Effector memory CD4-positive, alpha-beta T cell (primary cell): ENCODE measurements at places on chromosomes 2 and 18.
A peak's percentile ranks its signal among the peaks of the same experiment; 100 is the strongest.

- no peaks in the 10 kb centered on the region for H3K27me3 ChIP-seq
- no peaks in the 10 kb centered on the region for H3K4me1 ChIP-seq
Observed at GRCh38 chr2:235514627-235515363, 21.0 kb downstream of the AGAP1 start.

DNA sequence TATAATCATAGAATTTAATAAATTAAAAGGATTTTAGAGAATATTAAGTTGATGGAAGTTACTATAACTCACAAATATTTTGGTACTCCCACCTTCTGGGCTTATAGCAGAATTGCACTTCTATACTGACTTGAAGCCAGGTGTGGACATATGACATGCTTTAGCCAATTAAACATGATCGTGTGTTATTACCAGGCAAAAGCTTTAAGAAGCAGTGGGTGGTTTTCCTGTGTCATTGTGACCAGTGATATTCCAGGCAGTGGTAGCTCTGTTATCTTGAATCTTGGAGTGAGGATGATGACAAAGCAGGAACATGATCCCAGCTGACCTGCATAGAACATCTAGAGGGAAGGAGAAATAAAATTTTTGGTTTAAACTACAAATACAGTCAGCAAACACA, 370.9 kb upstream of the ZEB2 start:
- no peak overlapping the region for H3K4me3 ChIP-seq
- DNase-seq = no peak
- H3K4me1 ChIP-seq = no peaks in the 10 kb centered on the region
- H3K27me3 ChIP-seq = no peaks in the 10 kb centered on the region

- H3K4me3 ChIP-seq = no peak overlapping the region
- no peaks in the 10 kb centered on the region for H3K36me3 ChIP-seq
- H3K4me1 ChIP-seq = no peaks in the 10 kb centered on the region
Observed at GRCh38 chr2:220279840-220280239, 652.4 kb downstream of the SLC4A3 start.

- no peak overlapping the region for H3K27ac ChIP-seq
- H3K27me3 ChIP-seq = no peaks in the 10 kb centered on the region
- no peaks in the 10 kb centered on the region for H3K4me1 ChIP-seq
- H3K4me3 ChIP-seq = no peak overlapping the region
- no peak for DNase-seq
Observed at GRCh38 chr2:44825702-44826101, 115.8 kb upstream of the SIX3 start.

DNA sequence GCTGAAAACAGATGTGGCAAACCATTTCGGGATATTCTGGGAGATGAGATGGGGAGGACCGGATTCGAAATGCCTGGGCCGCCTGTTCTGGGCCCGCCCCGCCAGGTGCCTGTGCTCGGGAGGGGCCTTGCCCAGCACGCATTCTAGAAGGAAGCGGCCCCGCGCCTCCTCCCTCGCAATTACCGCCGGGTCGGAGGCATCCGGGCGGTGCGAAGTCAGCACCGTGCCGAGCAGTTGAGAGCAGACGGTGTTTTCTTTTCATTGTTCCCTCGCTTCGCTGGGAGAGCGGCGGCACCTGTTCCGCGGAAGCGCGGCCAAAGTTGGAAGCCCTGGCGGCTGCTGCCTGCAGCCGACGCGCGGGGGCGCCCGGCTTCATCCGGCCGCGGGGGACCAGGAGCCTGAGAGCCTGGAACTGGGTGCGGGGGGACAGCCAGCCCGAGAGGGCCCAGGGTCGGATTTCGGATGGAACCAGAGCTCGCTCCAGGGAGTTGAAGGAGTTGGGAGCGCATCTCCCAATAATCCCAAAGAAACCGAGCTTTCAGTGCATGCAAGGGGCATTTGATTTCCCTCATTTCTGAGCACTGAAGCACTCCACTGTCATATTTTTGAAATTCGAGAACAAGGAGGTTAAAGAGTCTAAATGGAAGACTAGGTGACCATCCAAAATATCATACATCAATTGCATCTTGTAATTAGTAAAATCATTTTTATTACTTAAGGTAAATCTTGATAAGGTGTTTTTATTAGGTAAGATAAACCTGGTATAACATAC, 241.8 kb upstream of the RAB12 start:
- no peaks in the 10 kb centered on the region for H3K27me3 ChIP-seq
- DNase-seq = peak; percentile 2
- peak overlapping the region; percentile 35 for H3K4me3 ChIP-seq
- H3K4me1 ChIP-seq = no peaks in the 10 kb centered on the region
- H3K36me3 ChIP-seq = no peaks in the 10 kb centered on the region
- no peak overlapping the region for H3K27ac ChIP-seq

GRCh38 chr2:233084488-233084887, 24.3 kb downstream of the INPP5D start:
- H3K4me3 ChIP-seq = peak overlapping the region; percentile 4
- H3K4me1 ChIP-seq = peaks cover 63% of the 10 kb centered on the region
- H3K27ac ChIP-seq = peak overlapping the region; percentile 72
- H3K36me3 ChIP-seq = peaks cover 19% of the 10 kb centered on the region

GRCh38 chr2:230772156-230772555, 59.5 kb downstream of the CAB39 start:
- H3K27ac ChIP-seq = no peak overlapping the region
- peaks cover 9% of the 10 kb centered on the region for H3K4me1 ChIP-seq

GRCh38 chr18:58687871-58688308, 16.6 kb downstream of the MALT1 start:
- H3K4me3 ChIP-seq = no peak overlapping the region
- peaks cover 51% of the 10 kb centered on the region for H3K4me1 ChIP-seq
- H3K27me3 ChIP-seq = no peaks in the 10 kb centered on the region
- DNase-seq = peak; percentile 57

DNA sequence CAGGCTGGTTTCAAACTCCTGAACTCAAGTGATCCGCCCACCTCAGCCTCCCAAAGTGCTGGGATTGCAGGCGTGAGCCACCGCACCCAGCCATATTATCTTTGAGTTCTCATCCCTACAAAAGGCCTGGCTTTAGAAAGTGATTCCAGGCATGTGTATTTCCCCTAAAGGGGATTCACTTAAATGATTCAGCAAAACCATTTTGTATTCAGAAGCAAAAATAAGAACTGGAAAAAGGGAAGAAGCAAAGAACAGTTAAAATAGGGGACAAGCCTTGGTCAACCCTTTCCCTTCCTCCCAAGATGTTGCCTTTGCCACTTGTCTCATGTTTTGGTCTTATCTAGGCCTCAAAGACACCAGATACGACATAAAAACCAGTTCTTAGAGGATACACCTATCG, 10.5 kb downstream of the TM4SF20 start:
- H3K27ac ChIP-seq = no peak overlapping the region
- H3K4me1 ChIP-seq = no peaks in the 10 kb centered on the region
- no peaks in the 10 kb centered on the region for H3K27me3 ChIP-seq
- H3K4me3 ChIP-seq = no peak overlapping the region
- no peaks in the 10 kb centered on the region for H3K36me3 ChIP-seq
- DNase-seq = no peak

GRCh38 chr2:20647738-20648137, 3.2 kb downstream of the HS1BP3 start:
- H3K4me1 ChIP-seq = peaks cover 15% of the 10 kb centered on the region
- peaks cover 16% of the 10 kb centered on the region for H3K36me3 ChIP-seq
- no peak overlapping the region for H3K4me3 ChIP-seq
- no peaks in the 10 kb centered on the region for H3K27me3 ChIP-seq
- H3K27ac ChIP-seq = no peak overlapping the region

GRCh38 chr2:200679535-200679934, 93.7 kb downstream of the AOX1 start:
- H3K4me1 ChIP-seq = no peaks in the 10 kb centered on the region
- H3K27me3 ChIP-seq = no peaks in the 10 kb centered on the region
- no peak overlapping the region for H3K4me3 ChIP-seq
- H3K36me3 ChIP-seq = no peaks in the 10 kb centered on the region
- no peak overlapping the region for H3K27ac ChIP-seq
- no peak for DNase-seq

DNA sequence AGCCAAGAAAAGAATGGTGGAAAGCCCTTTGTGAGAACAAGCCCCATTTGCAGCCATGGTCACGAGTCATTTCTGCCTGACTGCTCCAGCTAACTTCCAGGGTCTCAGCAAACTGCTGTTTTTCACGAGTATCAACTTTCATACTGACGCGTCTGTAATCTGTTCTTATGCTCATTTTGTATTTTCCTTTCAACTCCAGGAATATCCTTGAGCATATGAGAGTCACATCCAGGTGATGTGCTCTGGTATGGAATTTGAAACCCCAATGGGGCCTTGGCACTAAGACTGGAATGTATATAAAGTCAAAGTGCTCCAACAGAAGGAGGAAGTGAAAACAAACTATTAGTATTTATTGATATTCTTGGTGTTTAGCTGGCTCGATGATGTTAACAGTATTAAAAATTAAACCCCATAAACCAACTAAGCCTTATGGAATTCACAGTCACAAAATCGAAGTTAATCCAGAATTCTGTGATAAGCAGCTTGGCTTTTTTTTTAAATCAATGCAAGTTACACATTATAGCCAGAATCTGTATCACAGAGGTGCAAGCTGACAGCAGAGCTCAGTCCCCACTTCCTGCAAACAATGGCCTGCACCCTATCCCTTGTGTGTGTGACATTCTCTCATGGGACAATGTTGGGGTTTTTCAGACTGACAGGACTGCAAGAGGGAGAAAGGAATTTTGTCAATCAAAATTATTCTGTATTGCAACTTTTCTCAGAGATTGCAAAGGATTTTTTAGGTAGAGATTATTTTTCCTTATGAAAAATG, 26.1 kb downstream of the SLC14A1 start:
- H3K27me3 ChIP-seq = no peaks in the 10 kb centered on the region
- no peak overlapping the region for H3K4me3 ChIP-seq
- H3K27ac ChIP-seq = no peak overlapping the region

GRCh38 chr2:190378880-190379237, 29.3 kb upstream of the MFSD6 start:
- H3K4me3 ChIP-seq = no peak overlapping the region
- no peaks in the 10 kb centered on the region for H3K27me3 ChIP-seq
- H3K4me1 ChIP-seq = no peaks in the 10 kb centered on the region
- H3K27ac ChIP-seq = no peak overlapping the region

GRCh38 chr18:10367836-10368235, 86.6 kb upstream of the APCDD1 start:
- H3K4me3 ChIP-seq = no peak overlapping the region
- H3K27me3 ChIP-seq = no peaks in the 10 kb centered on the region
- no peak for DNase-seq
- H3K4me1 ChIP-seq = no peaks in the 10 kb centered on the region

DNA sequence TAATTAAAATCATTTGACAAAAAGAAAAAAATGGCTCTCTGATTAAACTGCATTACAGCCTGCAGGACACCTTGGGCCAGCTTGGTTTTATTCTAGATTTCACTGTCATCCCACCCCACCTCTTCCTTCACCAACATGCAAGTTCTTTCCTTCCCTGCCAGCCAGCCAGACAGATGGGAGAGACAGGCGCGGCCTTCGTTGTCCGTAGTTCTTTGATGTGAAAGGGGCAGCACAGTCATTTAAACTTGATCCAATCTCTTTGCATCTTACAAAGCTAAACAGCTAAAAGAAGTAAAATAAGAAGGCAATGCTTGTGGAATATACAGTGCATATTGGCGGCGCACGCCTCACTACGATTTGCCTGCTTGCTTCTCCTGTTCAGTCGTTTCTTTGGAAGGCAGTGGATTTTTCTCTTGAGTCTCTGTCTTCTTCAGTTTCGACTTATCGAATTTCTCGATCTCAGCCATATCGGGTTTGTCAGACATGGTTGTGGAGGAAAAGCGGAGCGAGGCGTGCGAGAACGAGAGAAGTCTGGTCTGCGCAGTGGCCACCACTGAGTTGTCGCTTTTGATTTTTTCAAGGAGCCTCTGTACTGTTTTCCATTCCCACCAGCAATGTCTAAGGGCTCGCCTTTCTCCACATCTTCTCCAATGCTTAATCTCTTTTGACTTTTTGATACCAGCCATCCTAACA, 22.4 kb downstream of the COLEC11 start:
- H3K27ac ChIP-seq = no peak overlapping the region
- no peak overlapping the region for H3K4me3 ChIP-seq
- H3K36me3 ChIP-seq = no peaks in the 10 kb centered on the region
- H3K27me3 ChIP-seq = no peaks in the 10 kb centered on the region
- no peaks in the 10 kb centered on the region for H3K4me1 ChIP-seq
- no peak for DNase-seq

- H3K4me3 ChIP-seq = no peak overlapping the region
- H3K27ac ChIP-seq = no peak overlapping the region
- H3K27me3 ChIP-seq = no peaks in the 10 kb centered on the region
- H3K4me1 ChIP-seq = no peaks in the 10 kb centered on the region
- H3K36me3 ChIP-seq = no peaks in the 10 kb centered on the region
Observed at GRCh38 chr18:42334931-42335330, 379.9 kb downstream of the PIK3C3 start.

DNA sequence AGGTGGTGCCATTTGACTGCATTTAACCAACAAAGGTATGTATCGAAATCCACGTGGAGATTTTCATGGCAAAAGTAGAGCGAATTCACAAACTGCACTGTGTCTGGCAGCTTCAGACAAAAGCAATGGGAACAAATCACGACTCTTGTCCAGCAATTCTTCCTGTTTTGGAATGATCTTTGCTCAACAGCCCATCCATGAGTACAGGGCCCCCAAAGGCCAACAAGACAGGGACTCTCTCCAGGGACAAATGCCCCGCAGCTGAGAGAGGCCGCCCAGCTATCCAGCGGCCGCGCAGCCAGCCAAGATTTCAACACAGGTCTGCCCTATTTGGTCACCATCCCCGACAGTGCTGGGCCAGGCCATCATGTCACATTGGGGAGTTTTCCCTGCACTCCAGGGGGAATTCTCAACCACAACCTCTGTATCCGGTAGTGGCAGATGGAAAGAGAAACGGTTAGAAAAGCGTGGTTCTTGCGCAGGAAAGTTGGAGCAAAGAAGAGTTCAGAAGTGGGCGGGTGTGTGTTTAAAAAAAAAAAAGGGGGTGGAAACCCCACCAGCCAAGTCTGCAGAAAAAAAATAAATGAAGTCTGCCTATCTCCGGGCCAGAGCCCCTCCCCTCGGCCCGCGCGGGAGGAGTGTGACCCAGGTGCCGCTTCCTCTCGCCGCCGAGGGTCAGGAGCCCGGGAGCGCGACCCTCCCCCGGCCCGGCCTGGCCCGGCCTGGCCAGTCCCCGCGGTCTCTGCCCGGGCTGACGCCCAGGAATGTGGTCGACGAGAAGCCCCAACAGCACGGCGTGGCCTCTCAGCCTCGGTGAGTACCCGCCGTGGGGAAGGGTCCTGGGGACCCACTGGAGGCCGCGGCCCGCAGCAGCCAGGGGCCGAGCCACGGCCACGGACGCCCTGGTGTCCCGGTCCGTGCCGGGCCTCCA, at the start of gene GYPC:
GYPC (plus strand) TSS at position 659 of the 931 bp plus-strand sequence; CDS start at position 765, 106 bp downstream.
- no peaks in the 10 kb centered on the region for H3K36me3 ChIP-seq
- no peaks in the 10 kb centered on the region for H3K27me3 ChIP-seq
- peak; percentile 32 for DNase-seq
- H3K27ac ChIP-seq = peak within 1 kb of the TSS; percentile 77
- peaks cover 27% of the 10 kb centered on the region for H3K4me1 ChIP-seq

GRCh38 chr18:3209859-3210569, 9.8 kb downstream of the MYOM1 start:
- no peak overlapping the region for H3K27ac ChIP-seq
- no peaks in the 10 kb centered on the region for H3K27me3 ChIP-seq
- peaks cover 5% of the 10 kb centered on the region for H3K4me1 ChIP-seq
- H3K36me3 ChIP-seq = no peaks in the 10 kb centered on the region
- DNase-seq = no peak

- no peaks in the 10 kb centered on the region for H3K36me3 ChIP-seq
- no peaks in the 10 kb centered on the region for H3K27me3 ChIP-seq
- no peaks in the 10 kb centered on the region for H3K4me1 ChIP-seq
- DNase-seq = no peak
- no peak overlapping the region for H3K27ac ChIP-seq
Observed at GRCh38 chr2:16657671-16658070, 8.0 kb downstream of the CYRIA start.
